IPS DF 19.7 (cell line): ENCODE measurements at places on chromosomes 13 and 19.

DNA sequence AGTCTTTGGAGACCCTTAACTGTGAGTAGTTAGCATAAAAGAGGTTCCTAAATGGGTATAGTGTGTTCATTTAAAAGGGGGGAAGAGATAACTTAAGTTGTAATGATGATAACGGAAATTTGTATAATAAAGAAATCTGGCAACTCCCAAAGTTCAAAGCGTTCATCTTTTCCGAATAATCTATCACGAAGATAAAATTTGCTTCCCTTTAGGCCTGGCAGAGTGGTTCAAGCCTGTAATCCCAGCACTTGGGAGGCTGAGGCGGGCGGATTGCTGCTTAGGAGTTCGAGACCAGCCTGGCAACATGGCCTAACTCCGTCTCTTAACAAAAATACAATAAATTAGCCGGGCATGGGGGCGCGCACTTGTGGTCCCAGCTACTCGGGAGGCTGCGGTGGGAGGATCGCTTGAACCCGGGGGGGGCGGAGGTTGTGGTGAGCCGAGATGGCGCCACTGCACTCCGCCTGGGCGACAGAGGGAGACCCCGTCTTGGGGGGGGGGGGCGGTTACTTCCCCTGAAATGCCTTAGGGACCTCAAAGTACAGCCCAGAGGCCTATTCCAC lies 934 bp downstream of the N4BP2L2 start:
- DNase-seq = no peak

- DNase-seq = no peak
Measured at GRCh38 chr19:33510462-33511194, 11.0 kb downstream of the PEPD start.

- no peak for DNase-seq
Measured at GRCh38 chr19:23394511-23394910, 760 bp downstream of the ZNF91 start.

- peak; percentile 97 for DNase-seq
Measured at GRCh38 chr19:57583521-57584416, at the start of gene ZIK1. Gene ZIK1, plus strand, starts transcription at chr19:57584145. Its CDS starts 212 bp downstream, at chr19:57584357.

DNA sequence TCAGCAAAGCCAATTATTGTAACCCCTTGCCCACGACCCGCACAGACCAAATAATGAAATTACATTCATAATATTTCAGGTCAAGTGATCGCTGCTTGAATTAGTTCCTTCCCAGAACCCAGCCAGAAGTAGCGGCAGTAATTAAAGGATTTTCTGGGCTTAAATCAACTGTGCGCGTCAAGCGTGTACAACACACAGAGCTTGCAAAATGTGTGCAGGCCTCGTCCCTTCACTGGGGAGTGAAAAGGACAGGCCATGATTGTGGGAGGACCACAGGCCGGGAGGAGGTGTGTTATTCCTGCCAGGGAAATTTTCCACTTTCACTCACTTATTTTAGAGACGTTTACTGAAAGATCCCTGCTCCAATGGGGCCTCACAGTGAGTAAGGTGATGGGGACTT lies 84.9 kb downstream of the CHST8 start:
- no peak for DNase-seq

DNA sequence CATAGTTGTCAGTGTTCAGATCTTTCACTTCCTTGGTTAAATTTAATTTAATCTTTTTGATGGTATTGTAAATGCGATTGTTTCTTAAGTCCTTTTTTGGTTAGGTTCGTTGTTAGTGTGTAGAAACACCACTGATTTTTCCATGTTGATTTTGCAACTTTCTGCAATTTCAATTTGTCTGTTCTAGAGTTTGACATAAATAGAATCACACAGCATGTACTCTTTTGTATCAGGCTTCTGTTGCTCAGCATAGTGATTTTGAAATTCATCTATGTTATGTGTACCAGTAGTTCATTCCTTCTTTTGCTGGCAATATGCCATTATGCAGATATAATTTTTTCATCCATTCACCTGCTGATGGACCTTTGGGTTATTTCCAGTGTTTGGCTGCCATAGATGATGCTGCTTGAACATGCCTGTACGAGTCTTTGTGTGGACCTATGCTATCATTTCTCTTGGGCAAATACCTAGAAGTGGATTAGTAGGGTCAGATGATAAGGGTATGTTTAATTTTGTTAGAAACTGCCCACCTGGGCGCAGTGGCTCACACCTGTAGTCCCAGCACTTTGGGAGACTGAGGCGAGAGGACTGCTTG lies 33.1 kb downstream of the BICRA start:
- no peak for DNase-seq

DNA sequence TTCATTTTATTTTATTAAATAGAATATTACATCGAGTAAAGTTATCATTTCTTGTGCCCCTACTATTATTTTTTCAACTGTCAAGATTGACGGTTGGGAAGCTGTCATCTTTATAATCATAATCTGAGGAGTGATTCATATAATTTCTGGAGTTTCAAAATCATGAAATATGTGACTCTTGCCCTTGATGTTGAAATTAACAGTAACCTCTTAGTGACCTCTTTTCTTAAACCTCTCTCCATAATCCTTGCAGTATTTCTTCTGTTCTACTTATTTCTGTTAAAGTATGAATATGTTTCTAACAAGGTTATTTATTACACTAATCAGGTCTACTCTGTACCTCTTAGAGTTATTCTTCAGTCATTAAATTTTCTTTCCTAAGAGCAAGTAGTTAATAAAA lies 663.8 kb downstream of the LIG4 start:
- DNase-seq = no peak

DNA sequence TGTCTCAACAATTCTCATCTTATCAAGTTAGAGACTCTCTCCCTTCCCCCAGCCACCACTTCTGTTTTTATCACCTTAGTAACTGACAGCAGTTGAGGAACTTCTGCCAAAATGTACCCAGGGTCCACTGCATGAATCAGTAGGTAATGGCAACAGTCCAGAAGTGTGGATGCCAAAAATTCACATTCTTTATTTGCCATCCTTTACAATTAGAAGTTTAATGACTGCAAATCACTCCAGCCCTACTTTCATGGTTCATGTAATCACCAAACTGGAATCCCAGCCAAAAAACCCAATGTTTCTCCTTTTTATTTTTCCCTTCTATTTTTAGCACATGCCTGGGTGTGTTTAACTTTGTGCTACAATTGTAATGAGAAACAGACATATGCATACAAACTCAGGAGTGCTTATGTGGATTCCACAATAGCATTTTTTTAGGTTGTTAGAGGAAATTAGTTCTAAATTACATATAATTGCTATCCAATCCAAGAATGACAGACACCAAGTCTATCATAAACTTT lies 243.5 kb downstream of the RGCC start:
- no peak for DNase-seq

DNA sequence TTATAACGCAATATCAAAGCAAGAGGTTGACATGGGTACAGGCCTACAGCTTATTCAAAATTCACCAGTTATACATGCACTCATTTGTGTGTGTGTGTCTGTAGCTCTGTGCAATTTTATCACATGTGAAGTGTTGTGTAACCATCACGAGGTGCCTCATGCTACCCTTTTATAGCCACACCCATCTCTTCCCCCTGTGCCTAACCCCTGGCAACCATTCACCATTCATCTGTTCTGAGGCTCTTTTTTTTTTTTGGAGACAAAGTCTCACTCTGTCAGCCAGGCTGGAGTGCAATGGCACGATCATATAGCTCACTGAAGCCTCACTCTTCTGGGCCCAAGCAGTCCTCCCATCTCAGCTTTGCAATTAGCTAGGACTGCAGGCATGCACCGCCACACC lies 78.4 kb downstream of the DPF1 start:
- DNase-seq = no peak

- DNase-seq = no peak
Measured at GRCh38 chr19:44647144-44647543, 3.4 kb downstream of the PVR start.
